ENCODE measurements at places on chromosomes 1 and 21.

GRCh38 chr1:41641475-41641814, 157.0 kb upstream of the EDN2 start:
- H3K4me1 ChIP-seq, result no peaks in the 10 kb centered on the region
- H3K27me3 ChIP-seq, result peaks cover 5% of the 10 kb centered on the region
- no peaks in the 10 kb centered on the region for H3K36me3 ChIP-seq
- no peak overlapping the region for H3K27ac ChIP-seq
- no peak for DNase-seq

DNA sequence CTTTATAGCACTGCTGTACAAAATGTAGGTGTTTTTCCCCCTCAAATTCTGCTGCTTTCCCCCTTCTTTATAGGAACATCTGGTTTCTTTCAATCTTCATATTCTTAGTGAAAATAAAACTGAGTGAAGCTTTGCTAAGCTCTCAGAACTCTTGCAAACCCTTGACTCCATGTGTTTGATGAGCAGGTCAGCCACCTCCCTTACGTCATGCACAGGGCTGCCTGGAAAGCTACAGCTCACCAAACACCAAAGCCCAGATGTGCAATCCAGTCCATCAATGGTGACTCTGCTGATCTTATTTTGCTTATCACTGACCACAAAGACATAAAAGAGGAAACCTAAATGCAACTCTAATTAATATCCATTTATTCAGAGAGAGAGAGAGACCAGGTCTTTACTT, 5.5 kb downstream of the CACNA1E start:
- peaks cover 10% of the 10 kb centered on the region for H3K4me1 ChIP-seq
- no peak overlapping the region for H3K4me3 ChIP-seq
- peaks cover 46% of the 10 kb centered on the region for H3K27me3 ChIP-seq

DNA sequence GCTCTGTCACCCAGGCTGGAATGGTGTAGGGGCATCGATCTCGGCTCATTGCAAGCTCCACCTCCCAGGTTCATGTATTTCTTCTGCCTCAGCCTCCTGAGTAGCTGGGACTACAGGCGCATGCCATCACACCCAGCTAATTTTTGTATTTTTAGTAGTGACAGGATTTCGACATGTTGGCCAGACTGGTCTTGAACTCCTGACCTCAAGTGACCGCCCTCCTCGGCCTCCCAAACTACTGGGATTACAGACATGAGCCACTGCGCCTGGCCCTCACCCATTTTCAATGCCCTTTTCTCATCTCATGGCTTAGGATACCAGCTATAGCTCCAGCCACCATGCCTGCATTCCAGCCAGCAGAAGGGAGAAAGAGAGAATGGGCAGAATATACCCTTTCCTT, 12.9 kb upstream of the SOX13 start:
- H3K36me3 ChIP-seq, result no peaks in the 10 kb centered on the region

DNA sequence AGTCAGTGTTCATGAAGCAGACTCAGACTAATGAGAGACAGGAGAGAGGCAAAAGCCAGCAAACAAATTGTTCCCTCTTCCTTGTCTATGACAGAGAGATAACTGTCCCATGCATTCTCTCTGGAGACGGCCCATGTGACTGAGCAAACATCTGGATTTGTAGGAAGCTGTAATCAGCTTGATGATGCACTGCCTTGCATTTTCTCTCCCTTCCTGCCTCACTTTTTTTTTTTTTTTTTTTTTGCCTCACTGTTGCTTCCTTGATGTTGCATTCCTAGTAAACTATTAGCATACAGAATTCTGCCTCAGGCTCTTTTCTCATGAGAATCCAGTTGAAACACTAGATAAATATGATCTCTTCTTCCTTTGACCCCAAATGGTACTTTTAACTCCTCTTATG, 134.5 kb downstream of the HHIPL2 start:
- no peak for DNase-seq
- no peaks in the 10 kb centered on the region for H3K36me3 ChIP-seq
- no peak overlapping the region for H3K4me3 ChIP-seq
- no peaks in the 10 kb centered on the region for H3K27me3 ChIP-seq
- no peaks in the 10 kb centered on the region for H3K4me1 ChIP-seq

DNA sequence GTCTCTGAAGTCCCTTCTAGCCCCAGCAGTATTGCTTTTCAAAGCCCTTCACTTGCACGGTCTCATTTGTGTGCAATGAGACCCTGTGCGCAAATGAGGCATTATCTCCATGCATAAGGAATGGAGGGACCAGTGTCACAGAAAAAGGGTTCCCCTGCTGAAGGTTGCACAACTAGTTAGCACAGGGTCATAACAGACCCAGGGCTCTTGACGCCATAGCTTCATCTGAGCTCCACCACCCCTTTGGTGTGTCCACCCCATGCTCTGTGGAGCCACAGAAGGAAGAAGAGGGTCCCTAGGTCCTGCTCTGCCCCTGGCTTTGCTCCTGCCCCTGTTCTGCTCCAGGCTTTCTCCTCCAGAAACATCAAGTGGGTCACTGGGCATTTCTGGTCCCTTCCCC, 12.6 kb downstream of the SH2D2A start:
- H3K36me3 ChIP-seq, result peaks cover 30% of the 10 kb centered on the region
- H3K4me3 ChIP-seq, result no peak overlapping the region
- H3K27ac ChIP-seq, result no peak overlapping the region
- no peak for DNase-seq

DNA sequence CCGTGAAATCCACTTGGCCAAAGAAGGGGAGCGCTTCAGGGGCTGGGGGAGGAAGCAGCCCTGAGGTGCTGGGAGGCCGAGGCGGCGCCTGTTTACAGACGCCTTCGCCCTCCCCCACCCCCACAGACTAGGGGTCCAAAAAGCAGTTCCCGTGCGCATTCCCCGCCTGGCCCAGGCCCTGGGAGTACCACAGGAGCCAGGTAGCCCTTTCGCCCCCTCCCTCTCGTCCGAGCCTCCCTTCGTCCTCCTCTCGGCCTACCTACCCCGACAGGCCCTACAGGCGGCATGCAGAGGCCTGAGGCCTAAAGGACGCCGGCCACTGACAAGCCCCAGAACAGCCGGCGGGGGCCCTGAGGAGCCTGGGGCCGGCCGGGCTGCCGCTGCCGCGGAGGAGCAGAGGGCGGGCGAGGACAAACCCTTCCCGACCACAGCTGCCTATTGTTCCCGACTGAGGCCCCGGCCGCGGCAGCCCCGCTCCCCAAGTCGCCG, 522 bp downstream of the RC3H1 start:
- no peaks in the 10 kb centered on the region for H3K27me3 ChIP-seq
- H3K36me3 ChIP-seq, result no peaks in the 10 kb centered on the region
- H3K4me1 ChIP-seq, result peaks cover 21% of the 10 kb centered on the region
- peak; percentile 40 for DNase-seq

- peaks cover 4% of the 10 kb centered on the region for H3K27me3 ChIP-seq
- H3K36me3 ChIP-seq, result no peaks in the 10 kb centered on the region
- no peak overlapping the region for H3K4me3 ChIP-seq
- H3K4me1 ChIP-seq, result no peaks in the 10 kb centered on the region
- DNase-seq, result no peak
Measured at GRCh38 chr21:42247716-42248115, 28.8 kb downstream of the ABCG1 start.

DNA sequence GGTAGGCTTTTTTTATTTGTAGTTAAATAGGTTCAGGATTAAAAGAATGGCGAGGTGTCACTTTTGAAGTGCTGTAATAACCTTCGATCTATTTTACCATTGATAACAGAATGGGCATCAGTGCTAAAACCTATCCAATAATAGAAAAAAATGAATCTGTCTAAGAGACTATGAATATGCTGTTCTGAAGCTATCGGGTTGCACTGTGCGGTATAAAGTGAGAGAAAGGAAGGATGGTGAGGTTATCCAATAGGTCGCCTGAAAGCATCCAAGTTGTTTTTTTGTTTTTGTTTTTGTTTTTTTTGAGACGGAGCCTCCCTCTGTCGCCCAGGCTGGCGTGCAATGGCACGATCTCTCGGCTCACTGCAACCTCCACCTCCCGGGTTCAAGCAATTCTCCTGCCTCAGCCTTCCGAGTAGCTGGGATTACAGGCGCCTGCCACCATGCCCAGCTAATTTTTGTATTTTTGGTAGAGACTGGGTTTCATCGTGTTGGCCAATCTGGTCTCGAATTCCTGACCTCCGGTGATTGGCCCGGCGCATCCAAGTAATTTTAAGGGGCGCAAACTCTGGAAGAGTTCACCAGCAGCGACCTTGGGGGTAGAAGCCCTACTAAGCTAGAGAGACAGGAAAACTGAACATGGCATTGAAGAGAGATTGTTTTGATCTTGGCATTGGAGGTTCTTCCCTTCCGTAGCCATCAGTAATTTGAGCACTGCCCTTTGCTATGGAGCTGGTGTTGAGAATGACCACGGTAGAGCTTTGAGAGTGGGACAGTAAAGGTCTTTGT, 8.7 kb upstream of the MDM4 start:
- peaks cover 4% of the 10 kb centered on the region for H3K4me1 ChIP-seq
- DNase-seq, result no peak
- H3K27me3 ChIP-seq, result no peaks in the 10 kb centered on the region
- H3K27ac ChIP-seq, result peak overlapping the region; percentile 88
- peak overlapping the region; percentile 72 for H3K4me3 ChIP-seq
- no peaks in the 10 kb centered on the region for H3K36me3 ChIP-seq

DNA sequence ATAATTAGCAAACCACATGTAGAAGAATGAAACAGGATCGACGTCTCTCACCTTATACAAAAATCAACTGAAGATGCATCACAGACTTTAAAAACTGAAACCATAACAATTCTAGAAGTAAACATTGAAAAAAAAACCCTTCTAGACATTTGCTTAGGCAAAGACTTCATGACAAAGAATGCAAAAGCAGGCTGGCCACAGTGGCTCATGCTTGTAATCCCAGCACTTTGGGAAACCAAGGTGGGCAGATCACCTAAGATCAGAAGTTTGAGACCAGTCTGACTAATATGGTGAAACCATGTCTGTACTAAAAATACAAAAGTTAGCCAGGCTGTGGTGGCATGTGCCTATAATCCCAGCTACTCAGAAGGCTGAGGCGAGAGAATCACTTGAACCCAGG, 1351.7 kb downstream of the MRPL39 start:
- no peak overlapping the region for H3K4me3 ChIP-seq
- DNase-seq, result no peak
- H3K4me1 ChIP-seq, result no peaks in the 10 kb centered on the region
- no peaks in the 10 kb centered on the region for H3K27me3 ChIP-seq
- H3K36me3 ChIP-seq, result no peaks in the 10 kb centered on the region

- no peaks in the 10 kb centered on the region for H3K4me1 ChIP-seq
- no peaks in the 10 kb centered on the region for H3K36me3 ChIP-seq
- no peak for DNase-seq
Measured at GRCh38 chr1:203104789-203105390, 19.1 kb upstream of the MYOG start.

DNA sequence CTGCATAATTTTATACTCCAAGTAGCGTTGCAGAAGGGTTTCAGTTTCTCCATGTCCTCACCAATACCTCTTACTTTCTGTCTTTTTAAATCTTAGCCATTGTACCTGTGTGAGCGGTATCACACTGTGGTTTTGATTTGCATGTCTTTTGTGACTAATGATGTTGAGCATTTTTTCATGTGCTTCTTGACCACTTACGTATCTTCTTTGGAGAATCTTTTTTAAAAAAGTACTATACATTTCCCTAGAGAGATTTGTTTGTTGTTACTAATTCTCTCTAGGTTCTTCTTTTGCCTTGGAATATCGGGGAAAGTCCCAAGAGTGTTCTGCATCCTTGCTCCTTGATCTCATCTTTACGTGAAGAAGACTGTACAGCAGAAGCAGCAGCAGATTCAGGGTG, 81.8 kb upstream of the WARS2 start:
- no peaks in the 10 kb centered on the region for H3K4me1 ChIP-seq
- no peak for DNase-seq
- no peak overlapping the region for H3K27ac ChIP-seq

GRCh38 chr1:184827600-184828368, 73.1 kb upstream of the EDEM3 start:
- H3K27me3 ChIP-seq, result no peaks in the 10 kb centered on the region
- DNase-seq, result no peak

- no peak overlapping the region for H3K4me3 ChIP-seq
- no peaks in the 10 kb centered on the region for H3K36me3 ChIP-seq
- no peak for DNase-seq
Measured at GRCh38 chr21:17359781-17360180, 153.1 kb upstream of the CXADR start.

GRCh38 chr1:223545343-223545742, 120.2 kb downstream of the CAPN8 start:
- no peak overlapping the region for H3K27ac ChIP-seq
- H3K27me3 ChIP-seq, result peaks cover 6% of the 10 kb centered on the region

GRCh38 chr1:63463248-63463647, 59.8 kb downstream of the ITGB3BP start:
- no peaks in the 10 kb centered on the region for H3K36me3 ChIP-seq
- H3K27me3 ChIP-seq, result no peaks in the 10 kb centered on the region
- H3K4me3 ChIP-seq, result no peak overlapping the region
- H3K4me1 ChIP-seq, result no peaks in the 10 kb centered on the region

GRCh38 chr1:29497395-29498125, 261.2 kb downstream of the PTPRU start:
- no peaks in the 10 kb centered on the region for H3K27me3 ChIP-seq
- no peaks in the 10 kb centered on the region for H3K36me3 ChIP-seq
- DNase-seq, result no peak
- no peaks in the 10 kb centered on the region for H3K4me1 ChIP-seq

DNA sequence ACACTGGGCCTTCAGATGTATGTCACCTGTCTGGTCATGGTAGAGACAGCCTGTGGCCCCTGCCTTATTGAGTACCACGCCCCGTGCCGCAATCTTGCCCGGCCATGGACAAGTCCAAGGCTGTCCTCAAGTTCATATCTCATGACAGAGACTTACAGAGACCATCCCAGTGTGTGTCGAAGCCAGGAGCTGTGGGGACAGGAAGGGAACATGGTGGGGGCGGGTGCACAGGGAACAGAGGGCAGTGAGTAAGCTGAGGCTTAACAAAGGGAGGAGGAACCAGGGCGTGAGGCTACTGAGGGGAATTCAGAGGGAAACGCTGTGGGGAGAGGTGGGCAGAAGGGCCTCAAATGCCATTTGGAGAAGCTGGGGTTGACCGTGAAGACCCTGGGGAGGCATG, 75.8 kb downstream of the ALPL start:
- H3K4me1 ChIP-seq, result peaks cover 9% of the 10 kb centered on the region
- no peak overlapping the region for H3K4me3 ChIP-seq
- H3K27ac ChIP-seq, result no peak overlapping the region
- H3K27me3 ChIP-seq, result no peaks in the 10 kb centered on the region
- no peaks in the 10 kb centered on the region for H3K36me3 ChIP-seq

GRCh38 chr1:115690972-115691371, 49.2 kb downstream of the VANGL1 start:
- H3K27ac ChIP-seq, result no peak overlapping the region
- H3K4me3 ChIP-seq, result no peak overlapping the region
- H3K27me3 ChIP-seq, result no peaks in the 10 kb centered on the region
- peaks cover 36% of the 10 kb centered on the region for H3K36me3 ChIP-seq
- no peak for DNase-seq

GRCh38 chr1:56429288-56429687, 150.1 kb downstream of the PLPP3 start:
- H3K27me3 ChIP-seq, result no peaks in the 10 kb centered on the region
- no peak overlapping the region for H3K27ac ChIP-seq
- H3K4me1 ChIP-seq, result peaks cover 11% of the 10 kb centered on the region
- no peaks in the 10 kb centered on the region for H3K36me3 ChIP-seq
- DNase-seq, result no peak
- H3K4me3 ChIP-seq, result no peak overlapping the region

GRCh38 chr1:17314491-17314971, 6.5 kb downstream of the PADI4 start:
- no peaks in the 10 kb centered on the region for H3K27me3 ChIP-seq
- H3K27ac ChIP-seq, result no peak overlapping the region
- H3K4me1 ChIP-seq, result peaks cover 12% of the 10 kb centered on the region
- DNase-seq, result no peak
